Stimulated activated CD4-positive, alpha-beta T cell treated with anti-CD3 and anti-CD28 coated beads, Interleukin-15, amount 100 ng/mL, for 1 hour (primary cell): ENCODE measurements at places on chromosomes 2 and 18.

- DNase-seq = peak; percentile 22
These were observed 28.9 kb downstream of the OSBPL1A start for GRCh38 chr18:24368749-24369148.

DNA sequence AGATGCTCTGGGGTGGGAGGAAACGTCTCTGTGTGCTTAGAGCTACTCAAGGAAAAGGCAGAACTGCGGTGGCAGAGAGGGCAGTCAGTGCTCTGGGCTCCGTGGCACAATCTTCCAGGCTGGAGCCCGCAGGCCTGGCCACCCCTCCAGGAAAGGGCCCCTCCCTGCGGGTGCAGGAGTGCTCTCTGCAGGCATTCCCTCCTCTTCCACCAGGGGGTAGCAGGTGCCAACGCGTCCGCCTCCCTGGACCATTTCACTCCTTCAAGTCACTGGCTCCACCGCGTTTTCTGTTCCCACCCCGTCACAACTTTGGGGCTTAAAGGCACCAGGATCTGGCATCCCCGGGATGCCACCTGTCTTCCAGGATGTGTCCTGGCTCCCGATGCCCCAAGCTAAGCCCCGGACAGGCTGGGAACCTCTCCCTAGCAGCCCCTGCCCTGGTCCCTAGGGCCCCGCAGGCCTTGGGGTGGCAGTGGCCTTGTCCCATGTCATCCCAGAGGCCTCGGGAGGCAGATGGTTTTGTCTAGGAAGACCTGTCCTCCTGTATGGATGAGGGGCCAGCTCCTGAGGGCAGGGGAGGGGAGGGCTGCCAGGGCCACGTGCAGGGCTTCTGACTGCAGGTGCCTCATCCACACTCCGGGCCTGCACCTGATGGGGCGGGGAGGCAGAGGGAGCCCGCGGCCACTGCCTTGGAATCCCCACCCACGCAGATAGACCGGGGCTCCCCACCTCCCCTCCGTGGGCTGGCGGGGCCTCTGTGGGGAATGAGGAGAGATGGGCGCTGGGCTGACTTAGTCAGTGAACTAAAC lies 26.4 kb downstream of the KCNIP3 start:
- DNase-seq = no peak

- DNase-seq = no peak
These were observed 2.7 kb upstream of the TGIF1 start for GRCh38 chr18:3447068-3447894.

GRCh38 chr2:39061280-39061679 lies 59.6 kb downstream of the SOS1 start:
- no peak for DNase-seq

DNA sequence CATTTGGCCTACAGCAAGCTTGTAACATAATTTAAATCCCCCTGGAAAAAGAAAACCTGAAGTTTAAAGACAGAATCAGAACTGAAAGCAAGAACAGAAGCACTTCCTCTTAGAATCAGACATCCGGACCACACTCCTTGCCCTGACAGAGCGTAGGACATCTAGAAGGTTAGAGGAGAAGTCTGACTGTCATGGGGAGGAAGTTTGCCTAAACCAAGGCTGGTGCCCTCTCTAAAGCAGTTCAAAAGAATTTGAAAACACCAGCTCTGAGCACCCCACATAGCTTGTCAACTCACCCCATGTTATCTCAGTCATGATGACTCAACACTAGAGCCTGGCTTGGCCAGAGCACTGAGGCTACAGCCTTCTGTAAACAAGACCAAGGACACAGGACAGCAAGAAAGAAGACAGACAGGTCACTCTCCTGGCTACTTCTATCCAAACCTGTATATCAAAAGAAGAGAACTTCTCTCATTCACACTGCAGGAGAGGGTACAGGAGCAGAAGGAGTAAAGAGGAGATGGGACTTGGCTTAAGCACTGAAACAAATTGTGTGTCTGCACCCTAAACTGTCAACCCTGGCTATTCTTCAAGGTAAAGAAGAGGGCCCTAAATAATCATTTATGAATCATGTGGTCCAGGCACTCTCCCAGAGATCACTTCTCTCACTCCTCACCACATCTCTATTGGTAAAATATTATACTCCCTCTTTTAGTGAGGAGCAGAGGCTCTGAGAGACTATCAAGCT lies 198.6 kb downstream of the MEMO1 start:
- DNase-seq = no peak

DNA sequence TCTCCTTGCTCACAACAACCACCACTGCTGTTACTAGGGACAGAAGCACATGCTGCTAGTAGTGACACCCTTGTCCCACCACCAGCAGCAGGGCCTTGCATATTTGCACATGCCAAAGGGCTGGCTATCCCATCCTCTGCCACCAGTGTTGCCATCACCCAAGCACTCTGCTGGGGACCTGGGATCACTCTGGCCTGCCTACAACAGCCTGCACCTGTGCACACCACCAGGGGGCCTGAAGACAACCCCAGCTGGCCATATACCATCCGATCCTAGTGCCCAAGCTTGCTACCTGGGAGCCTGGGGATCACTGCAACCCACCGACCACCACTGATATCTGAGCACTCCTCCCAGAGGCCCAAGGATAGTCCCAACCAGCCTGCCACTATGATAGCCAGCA lies 99.9 kb upstream of the FANCL start:
- no peak for DNase-seq

GRCh38 chr2:148615381-148615841 lies 29.1 kb upstream of the EPC2 start:
- DNase-seq = no peak

DNA sequence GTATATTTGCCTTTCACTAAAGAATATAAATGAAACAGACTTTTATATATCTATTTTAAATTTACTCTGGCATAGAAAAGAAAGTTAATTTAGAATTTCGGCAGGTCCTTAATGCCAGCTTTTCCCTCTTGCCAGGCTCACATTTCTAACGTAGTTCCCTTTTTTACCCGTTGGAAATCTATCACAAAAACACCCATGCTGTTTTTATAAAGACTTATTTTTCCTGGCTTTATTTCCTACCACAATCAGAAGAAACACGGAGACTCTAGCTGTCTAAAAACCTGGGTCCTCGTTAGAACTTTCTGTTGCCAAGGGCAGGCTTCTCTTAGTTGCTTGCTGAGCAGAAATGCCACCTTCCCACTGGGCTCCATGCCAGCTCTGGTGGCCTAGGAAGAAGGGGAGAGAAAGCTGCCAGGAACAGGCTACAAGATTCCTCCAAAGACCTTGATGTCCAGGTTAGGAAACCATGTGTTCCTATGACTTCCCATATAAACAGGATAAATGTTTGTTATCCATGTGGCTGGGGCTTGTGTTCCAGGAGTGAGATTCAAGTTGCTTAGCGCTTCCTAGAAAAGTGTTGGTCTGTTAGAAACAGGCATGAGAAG lies 17.8 kb upstream of the TMEM18 start:
- DNase-seq = no peak

DNA sequence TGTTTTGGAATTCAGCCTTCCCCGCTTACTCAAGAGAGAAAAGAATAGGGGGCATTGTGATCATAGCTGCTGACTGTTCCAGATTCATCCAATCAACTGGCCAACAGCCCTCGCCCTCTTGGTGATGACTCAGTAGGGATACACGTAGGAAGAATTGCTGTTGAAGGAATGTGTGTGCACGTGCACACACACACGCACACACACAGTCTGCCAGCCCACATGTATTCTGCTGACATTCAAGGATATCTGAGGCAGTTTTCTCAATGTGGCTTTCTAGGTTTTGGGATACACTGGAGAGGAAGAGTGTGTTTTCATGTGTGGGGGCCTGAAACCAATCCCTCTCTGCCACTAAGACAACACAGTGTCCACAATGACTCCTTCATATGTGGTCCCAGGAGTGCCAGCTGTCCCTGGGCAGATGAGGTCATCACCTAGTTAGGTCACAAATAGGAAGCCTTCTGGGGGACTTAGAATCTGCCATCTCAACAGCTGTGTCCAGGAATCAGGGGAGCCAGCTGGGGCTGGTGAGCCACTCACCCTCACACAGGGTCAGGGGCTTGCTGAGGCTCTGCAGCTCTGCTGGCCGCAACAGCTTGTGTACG lies 352.6 kb downstream of the SS18 start:
- no peak for DNase-seq
